ENCODE measurements at places on chromosomes 3 and 15.

GRCh38 chr3:48129921-48130320 lies 58.3 kb downstream of the CDC25A start:
- no peak for DNase-seq

GRCh38 chr3:195790901-195791300 lies 20.8 kb downstream of the MUC4 start:
- no peak for DNase-seq

- no peak for DNase-seq
Observed at GRCh38 chr3:30632065-30632464, 25.7 kb downstream of the TGFBR2 start.

GRCh38 chr15:59360305-59360704 lies 12.4 kb downstream of the MYO1E start:
- no peak for DNase-seq

GRCh38 chr3:196177967-196178366 lies 33.2 kb downstream of the ZDHHC19 start:
- DNase-seq, result no peak

GRCh38 chr3:159902546-159903314 lies 85.9 kb upstream of the IL12A start:
- no peak for DNase-seq
